A549 treated with RU486 at 1 μM for 4 hours (cell line): ENCODE measurements at places on chromosomes 6 and 20. TPM values are rescaled to one million over a fixed set of nuclear protein-coding genes. Genes with fewer than 3 reads are reported as not detected.

OR12D1 gene
- not detected in 5 replicates for total RNA-seq

MRPS10 gene
- 26.8 to 42.1 TPM (median 39.1 TPM) in 5 replicates for total RNA-seq

CFB gene
- total RNA-seq = 2.0 to 3.3 TPM (median 2.9 TPM) in 5 replicates

FERMT1 gene
- total RNA-seq = 15.8 to 17.7 TPM (median 17.0 TPM) in 5 replicates

THBD gene
- total RNA-seq = 26.1 to 46.2 TPM (median 40.9 TPM) in 5 replicates

MEP1A gene
- not detected in 5 replicates for total RNA-seq

RAD21L1 gene
- not detected in 5 replicates for total RNA-seq

PGBD1 gene
- 4.2 to 5.6 TPM (median 4.9 TPM) in 5 replicates for total RNA-seq

RUNX2 gene
- 1.00 to 1.4 TPM (median 1.2 TPM) in 5 replicates for total RNA-seq

PNPLA1 gene
- not detected in 5 replicates for total RNA-seq

SLC35F1 gene
- total RNA-seq = 0.02 TPM in 1 of 5 replicates, not detected in the others
